ENCODE measurements at places on chromosomes 16 and 17.

GRCh38 chr17:39153599-39154051, 2.2 kb upstream of the PLXDC1 start:
- peak; percentile 86 for DNase-seq

GRCh38 chr16:442976-443375, 17.5 kb downstream of the RAB11FIP3 start:
- no peak for DNase-seq

- peak; percentile 21 for DNase-seq
These were observed 140.2 kb upstream of the CIBAR2 start for GRCh38 chr16:85252461-85252860.

DNA sequence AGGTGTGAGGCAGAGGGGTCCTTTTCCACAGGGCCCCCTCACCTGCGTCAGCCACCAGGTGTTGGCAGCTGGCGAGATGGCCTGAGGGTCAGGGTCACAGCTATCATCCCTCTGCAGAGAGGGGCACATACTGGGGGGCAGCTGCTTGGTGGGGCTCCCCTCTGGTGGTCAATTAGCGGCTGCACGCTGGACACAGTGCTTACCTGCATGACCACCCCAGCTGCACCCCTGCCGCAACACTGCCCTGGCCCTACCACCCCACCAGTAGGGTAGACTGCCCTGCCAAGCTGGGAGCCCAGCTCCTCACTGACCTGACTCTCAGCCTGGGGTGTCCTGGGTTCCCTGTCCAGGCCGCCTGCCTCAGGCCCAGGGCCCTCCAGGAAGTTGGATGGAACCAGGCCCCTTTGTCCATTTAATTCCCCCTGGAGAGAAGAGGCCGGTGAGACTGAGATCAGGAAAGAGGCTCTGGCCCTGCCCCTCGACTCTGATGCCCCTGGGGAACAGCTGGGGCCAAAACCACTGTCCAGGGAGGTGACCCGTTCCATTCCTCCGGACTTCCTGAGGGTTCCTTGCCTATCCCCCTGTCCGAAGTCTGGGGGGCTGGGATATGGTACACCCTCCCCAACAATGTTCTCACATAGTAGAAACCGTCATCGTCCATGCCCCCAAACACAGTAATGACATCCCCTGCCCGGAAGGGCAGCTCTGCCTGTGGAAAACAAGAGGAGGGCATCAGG, 23.7 kb downstream of the TSPOAP1 start:
- DNase-seq = no peak

- DNase-seq = no peak
These were observed 445.4 kb upstream of the GOT2 start for GRCh38 chr16:59179446-59180082.

GRCh38 chr16:82386761-82387160, 216.7 kb upstream of the MPHOSPH6 start:
- no peak for DNase-seq
